ENCODE measurements at places on chromosomes 3 and 15. TPM values are rescaled to one million over a fixed set of nuclear protein-coding genes. Genes with fewer than 3 reads are reported as not detected.
A peak's percentile ranks its signal among the peaks of the same experiment; 100 is the strongest.

STX19 gene
- total RNA-seq, result not detected

UQCRC1 gene
- total RNA-seq, result 314 TPM

GRCh38 chr3:111848283-111848682 lies 10.8 kb upstream of the PHLDB2 start:
- DNase-seq, result peak; percentile 70

GRCh38 chr3:109268181-109268580 lies 48.1 kb downstream of the DPPA2 start:
- DNase-seq, result peak; percentile 42

TRH gene
- total RNA-seq, result not detected

- no peak for DNase-seq
Observed at GRCh38 chr3:69684309-69684961, 54.8 kb upstream of the MITF start.

XYLB gene
- total RNA-seq, result 2.2 TPM

- DNase-seq, result no peak
Observed at GRCh38 chr15:66097151-66098021, 156.2 kb downstream of the MEGF11 start.

GRCh38 chr15:70762469-70763119 lies 764 bp downstream of the UACA start:
- peak; percentile 72 for DNase-seq

GRCh38 chr3:37712421-37712820 lies 149.3 kb upstream of the CTDSPL start:
- DNase-seq, result peak; percentile 10

DNA sequence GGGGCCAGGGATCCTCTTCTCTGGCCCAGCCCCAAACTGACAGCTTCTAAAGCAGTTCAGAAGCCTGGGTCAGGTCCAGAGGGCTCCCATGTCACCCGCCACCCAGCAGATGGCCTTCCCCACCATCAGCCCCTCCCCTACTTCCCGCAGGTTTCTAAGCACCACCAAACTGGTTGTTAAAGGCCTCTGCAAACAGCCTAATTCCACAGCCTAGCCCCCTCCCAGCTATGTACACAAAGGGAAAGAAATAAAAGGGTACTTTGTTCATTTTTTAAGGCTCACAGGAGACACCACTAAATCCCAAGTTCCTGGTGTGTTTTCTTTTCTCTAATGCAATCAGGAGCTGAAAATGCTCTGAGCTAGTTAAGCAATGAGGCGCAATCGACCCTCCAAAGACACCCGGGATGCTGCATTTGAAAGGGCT lies 30.6 kb downstream of the PLCH1 start:
- no peak for DNase-seq

GATA2 gene
- total RNA-seq, result 36.3 TPM

GRCh38 chr3:171854649-171855305 lies 11.6 kb downstream of the TMEM212 start:
- DNase-seq, result no peak

XCR1 gene
- total RNA-seq, result not detected

ADGRG7 gene
- total RNA-seq, result not detected

DNA sequence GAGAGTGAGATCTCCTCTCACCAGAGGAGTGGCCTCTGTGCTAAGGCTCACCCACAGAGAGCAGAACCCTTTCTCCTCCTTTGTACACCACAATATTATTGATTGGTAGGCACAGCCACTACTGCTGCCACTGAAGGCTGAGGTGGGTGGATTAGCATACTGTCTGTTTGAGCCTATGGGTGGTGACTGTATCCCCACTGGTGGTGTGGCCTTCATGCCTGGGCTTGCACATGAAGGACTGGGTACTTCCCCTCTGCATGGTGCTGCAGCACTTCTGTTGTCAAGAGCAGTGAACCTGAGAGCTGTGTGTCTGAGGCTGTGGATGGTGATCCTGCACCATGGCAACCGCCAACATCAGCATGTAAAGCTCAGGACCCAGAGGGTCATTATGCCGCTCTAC lies 35.7 kb upstream of the NECTIN3 start:
- no peak for DNase-seq

KLHL6 gene
- total RNA-seq, result not detected

DNA sequence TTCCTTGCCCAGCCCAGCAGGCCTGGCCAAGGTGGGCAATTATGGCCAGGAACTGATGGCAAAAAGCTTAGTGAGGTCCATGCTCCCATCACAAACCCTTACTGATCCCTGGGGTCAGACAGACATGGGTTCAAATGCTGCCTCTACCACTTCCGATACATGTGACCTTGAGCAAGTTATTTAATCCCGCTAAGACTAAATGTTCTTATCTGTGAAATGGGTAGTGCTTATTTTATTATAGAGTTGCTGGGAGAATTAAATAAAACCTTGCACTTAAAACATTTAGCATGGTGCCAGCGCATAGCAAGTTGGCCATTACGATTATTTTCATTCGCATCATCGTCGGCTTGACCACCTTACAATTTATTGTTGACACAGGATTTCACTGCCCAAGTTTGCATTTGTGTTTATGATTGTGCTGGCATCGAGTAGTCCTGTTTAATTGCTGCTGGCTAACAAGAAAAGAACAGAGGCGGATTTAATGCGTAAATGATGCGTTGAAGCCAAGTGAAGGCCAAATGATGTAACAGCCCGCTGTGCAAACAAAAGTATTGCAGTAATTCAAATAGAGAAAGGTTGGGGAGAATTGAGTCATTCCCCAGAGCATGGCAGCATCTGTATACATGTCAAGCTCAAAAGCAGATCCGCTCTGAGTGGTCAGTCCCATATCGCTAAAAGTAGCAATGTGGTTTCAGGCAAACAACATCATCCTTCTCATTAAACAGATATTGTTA lies 7.3 kb upstream of the FURIN start:
- DNase-seq, result no peak

AGBL1 gene
- not detected for total RNA-seq

- no peak for DNase-seq
Observed at GRCh38 chr3:42660131-42660715, 6.7 kb downstream of the ZBTB47 start.

TNFAIP8L3 gene
- 1.3 TPM for total RNA-seq

DNA sequence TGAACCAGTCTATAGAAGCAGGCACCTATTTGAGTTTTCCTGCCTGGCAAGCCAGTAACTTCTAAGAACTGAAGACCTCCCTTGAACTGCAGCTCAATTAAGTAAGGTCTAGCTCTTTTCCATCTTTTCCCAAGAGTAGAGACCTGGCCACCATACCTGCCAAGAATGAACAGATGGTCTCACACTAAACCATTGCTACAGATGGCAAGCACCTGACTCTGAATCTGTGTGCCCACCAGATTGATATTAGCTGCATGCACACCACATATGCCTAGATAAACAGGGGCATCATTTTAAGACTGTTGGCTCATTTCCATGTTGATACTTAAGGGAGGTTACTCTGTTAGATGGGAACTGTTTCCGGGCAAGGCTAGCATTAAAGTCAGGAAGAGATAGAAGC lies 34.8 kb upstream of the GSK3B start:
- no peak for DNase-seq

All from M059J (cell line).